ENCODE measurements at places on chromosomes 2 and 18.

GRCh38 chr18:75363446-75364225 lies 63.9 kb downstream of the SMIM21 start:
- no peak for DNase-seq

- no peak for DNase-seq
Observed at GRCh38 chr2:165475277-165476004, 5.9 kb downstream of the CSRNP3 start.

DNA sequence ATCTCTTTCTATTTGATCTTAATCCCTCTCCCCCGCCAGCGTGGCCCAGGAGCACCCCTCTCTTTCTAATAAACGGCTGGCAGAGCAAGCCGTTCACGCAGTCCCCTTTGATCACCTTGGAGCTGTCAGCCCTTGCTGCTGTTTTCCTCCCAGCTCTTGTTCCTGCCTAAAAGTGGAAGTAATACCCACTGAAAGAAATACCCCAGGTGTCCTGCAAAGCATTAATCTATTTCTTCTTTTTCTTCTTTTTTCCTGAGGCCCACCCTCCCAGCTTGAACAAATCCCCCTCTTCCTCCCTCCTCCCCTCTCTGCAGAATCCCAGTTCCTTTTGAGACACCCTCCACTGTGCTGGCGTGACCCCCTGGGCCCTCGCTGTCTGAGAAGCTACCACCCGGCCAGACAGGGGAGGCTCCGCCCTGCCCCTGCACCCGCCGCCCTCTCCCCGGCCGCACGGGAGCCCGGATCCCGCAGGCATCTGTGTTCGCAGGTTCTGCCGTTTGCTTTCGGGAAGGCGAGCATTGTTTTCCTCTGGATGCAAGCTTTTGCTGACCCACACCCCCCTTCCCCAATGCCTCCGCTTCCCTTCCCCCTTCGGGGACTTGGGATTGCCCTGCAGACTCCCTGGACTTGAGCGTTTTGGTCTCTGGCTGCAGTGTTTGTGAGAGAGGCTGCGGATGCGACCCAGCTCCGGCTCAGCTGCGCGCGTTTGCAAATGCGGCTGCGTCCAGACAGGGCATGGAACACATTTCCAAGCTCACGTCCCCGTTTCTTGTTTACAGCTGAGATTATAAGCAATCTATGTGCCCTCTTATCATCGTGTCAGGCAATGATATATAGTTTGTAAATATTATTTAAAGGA lies 631.5 kb downstream of the NYAP2 start:
- no peak for DNase-seq

GRCh38 chr18:6370886-6371635 lies 43.6 kb downstream of the L3MBTL4 start:
- no peak for DNase-seq

DNA sequence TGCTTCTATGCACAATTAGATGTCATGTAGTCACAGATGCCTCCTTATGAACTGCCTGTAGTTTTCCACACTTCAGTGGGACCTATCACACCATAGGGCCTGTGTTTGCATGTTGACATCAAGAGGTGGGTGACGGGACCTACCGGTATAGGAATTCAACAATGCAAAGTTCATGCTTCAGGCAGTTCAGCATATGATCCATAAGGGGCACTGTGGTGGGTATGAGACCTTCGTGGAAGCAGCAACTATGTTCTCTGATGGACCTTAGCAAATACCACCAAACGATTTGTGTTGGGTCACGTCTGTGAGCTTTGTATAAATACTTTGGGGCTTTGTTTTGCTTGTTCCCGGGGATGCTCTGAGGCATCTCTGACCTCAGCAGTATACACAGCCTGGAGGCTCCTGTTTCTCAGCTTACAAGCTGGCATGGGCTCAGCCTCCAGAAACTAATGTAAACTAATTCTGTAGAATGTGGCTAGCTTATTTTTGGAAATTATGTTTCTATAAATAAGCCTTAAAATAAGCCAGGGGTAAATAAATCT lies 111.6 kb downstream of the DTNA start:
- DNase-seq: no peak

- DNase-seq: no peak
Observed at GRCh38 chr18:55475916-55476315, 112.1 kb downstream of the TCF4 start.

GRCh38 chr18:5068851-5069250 lies 128.2 kb downstream of the AKAIN1 start:
- DNase-seq: no peak

GRCh38 chr18:79425569-79425886 lies 29.8 kb downstream of the NFATC1 start:
- no peak for DNase-seq

DNA sequence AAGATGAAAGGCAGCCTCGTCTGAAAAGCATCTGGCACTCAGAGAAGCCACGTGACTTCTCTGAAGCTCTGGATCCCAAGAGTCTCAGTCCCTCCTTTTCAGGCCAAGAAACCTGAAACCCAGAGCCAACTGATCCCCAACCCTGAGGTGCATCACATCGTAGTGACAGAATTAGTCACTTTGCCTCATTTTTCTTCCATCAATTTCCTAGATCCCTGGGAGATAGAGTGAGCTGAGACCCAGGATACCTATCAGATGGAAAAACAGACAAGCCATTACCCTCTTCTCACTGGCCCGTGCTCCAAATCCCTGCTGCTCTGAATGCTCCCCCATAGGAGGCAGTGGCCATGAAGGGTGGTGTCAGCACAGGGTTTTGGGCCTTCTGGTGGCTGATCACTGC lies 113.1 kb downstream of the ALK start:
- no peak for DNase-seq

DNA sequence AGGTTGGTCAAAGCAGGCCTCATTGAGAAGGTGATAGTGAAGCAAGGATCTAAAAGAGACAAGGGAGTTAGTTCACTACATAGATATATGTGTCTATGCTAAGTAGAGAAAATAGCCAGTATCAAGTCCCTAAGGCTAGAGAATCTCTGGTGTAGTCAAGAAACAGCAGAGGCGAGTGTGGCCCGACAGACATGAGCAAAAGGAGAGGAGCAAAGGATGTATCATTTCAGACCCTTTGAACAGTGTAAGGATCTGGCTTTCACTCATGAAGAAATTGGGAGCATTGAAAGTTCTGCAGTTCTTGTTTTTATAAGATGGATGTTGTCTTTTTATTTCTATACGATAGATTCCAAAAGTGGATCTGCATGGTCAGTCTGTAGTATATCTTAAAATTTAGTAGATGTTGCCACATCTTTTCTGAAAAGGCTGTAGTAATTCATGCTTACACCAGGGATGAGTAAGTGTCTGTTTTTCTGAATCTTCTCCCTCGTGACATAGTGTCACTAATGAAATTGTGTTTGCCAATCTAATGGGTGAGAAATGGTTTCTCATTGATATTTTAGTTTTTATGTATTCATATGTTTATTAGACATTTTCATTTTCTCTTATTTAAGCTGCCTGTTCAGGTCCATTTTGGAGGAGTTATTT lies 18.8 kb downstream of the SP100 start:
- no peak for DNase-seq

- DNase-seq: no peak
Observed at GRCh38 chr2:17299891-17300540, 218.2 kb downstream of the RAD51AP2 start.

DNA sequence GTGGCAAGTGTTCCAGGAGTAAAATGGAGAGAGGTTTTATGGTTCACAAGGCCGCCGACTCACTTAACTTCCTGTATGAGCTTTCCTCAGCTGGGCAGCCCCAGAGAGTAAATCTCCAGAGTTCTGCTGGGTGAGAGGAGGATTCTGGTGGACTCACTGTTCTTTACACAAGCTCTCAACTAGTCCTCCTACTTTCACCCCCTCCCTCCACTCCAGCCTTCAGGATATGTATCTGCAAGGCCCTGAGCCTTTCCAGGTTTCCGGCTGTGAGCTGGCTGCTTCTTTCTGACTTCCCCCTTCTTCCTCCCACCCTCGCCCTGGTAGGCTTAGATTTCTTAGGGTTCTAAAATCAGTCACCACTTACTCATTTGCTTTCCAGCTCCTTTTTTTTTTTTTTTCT lies 34.0 kb downstream of the EML6 start:
- DNase-seq: no peak

GRCh38 chr18:71036783-71037182 lies 747.9 kb downstream of the SOCS6 start:
- no peak for DNase-seq
